Activated T-helper 1 cell treated with anti-CD3 and anti-CD28 coated beads, Interleukin-12 subunit alpha, Interleukin-12 subunit beta, Interleukin-2, Interleukin-4 antibody, amounts not matched to agents 30 ng/mL and 10 ng/mL and 1 ng/mL, durations not matched to agents 14 hours and 24 hours and 36 hours (primary cell): ENCODE measurements at places on chromosomes 16 and 17. TPM values are rescaled to one million over a fixed set of nuclear protein-coding genes. Genes with fewer than 3 reads are reported as not detected.

DNA sequence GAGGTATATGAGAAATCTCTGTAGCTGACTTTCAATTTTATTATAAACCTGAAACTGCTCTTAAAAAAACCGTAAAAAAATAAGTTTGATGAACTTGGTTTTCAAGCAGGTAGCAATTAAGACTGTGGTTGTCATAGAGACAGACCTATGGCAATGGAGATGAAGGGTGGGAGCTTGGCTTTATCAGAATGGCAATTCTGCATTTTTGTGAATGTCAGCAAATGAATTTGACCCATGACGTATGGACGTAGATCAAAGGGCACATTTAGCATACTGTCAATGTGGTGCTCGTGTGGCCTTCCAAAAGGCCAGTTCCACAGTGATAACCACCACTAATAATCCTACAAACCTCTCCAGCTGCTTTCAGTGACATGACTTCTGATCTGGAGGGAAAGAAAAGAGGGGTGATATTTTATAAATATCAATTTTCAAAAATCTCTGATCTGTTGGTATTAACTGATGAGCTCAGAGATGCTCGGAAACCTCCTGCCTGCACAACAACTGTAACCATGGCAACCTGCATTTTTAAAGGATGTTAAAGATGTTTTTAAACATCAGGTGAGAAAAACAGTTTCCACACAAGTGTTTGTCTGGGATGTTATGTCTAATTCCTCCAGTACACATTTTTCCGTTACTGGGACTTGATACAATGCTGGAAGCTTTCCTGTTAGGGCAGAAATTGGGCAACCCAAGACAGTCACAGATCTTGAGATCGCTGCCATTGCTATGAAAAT lies 533.7 kb downstream of the CDH13 start:
- DNase-seq: no peak

DNA sequence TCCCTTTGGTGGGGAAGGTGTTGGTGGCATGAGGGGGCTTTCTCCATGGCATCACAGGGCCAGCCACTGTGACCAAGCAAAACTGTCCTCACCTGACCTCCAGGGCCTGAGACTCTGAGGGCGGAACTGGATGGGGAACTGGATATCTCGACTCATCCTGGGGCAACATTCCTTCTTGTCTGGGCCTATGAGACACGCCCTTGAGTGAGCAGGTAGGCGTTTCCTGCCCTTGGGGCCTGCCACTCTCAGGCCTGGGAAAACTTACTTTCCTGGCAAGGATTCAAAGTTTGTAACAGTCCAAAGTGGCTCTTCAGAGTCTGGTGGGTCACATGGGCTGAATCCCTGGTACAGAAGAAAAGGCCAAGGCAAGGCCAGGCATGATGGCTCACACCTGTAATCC lies 9.6 kb downstream of the MT1X start:
- DNase-seq: no peak

- DNase-seq: no peak
Measured at GRCh38 chr17:261635-262034, 80.2 kb upstream of the DOC2B start.

DNA sequence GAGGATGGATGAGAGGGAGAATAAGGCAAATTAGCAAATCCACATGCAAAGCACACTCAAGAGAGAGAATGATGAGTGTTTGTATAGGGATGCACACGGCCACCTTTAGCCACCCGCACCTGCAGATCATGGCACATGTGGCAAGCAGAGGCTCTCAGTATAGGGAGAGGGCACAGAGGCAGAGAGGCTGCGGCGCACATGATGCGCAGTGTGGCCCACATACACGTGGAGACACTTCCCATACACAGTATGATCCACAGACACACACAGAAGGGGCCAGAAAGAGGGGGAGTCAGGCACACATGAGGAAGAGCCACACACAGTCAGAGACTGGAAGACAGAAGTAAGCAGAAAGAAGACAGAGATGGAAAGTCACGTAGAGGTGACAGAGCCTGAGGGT lies 6.5 kb upstream of the CHD3 start:
- DNase-seq: no peak

DNA sequence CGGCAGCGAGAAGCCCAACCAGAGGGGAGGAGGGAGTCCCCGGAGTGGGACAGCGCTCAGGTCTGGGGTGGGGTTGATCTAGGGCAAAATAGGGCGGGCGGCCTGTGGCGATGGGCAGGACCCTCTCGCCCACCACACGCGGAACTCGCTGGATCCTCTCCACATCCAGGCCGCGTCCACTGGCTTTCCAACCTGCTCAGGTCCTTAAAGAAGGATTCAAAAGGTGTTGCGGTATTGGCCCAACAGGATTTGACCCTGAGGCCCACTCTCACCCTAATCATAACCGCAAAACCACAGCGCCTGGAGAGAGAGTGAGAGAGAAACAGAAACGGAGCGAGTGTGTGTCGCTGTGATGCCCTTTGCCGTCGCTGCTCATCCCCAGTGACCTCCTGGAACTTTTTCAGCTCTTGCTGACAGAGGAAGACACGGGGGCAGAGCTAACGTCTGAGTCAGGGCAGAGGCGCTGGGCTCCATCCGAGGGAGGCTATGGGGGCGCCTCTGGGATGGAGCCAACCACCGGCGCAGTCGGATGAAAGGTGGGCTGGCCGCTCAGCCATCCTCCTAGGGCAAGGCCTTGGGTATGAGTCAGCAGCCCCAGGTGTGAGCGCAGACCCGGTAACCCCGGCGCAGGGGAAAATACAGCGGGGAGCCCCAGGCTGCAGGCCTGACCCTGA lies 16.7 kb upstream of the OR1F1 start:
- DNase-seq: no peak

DNA sequence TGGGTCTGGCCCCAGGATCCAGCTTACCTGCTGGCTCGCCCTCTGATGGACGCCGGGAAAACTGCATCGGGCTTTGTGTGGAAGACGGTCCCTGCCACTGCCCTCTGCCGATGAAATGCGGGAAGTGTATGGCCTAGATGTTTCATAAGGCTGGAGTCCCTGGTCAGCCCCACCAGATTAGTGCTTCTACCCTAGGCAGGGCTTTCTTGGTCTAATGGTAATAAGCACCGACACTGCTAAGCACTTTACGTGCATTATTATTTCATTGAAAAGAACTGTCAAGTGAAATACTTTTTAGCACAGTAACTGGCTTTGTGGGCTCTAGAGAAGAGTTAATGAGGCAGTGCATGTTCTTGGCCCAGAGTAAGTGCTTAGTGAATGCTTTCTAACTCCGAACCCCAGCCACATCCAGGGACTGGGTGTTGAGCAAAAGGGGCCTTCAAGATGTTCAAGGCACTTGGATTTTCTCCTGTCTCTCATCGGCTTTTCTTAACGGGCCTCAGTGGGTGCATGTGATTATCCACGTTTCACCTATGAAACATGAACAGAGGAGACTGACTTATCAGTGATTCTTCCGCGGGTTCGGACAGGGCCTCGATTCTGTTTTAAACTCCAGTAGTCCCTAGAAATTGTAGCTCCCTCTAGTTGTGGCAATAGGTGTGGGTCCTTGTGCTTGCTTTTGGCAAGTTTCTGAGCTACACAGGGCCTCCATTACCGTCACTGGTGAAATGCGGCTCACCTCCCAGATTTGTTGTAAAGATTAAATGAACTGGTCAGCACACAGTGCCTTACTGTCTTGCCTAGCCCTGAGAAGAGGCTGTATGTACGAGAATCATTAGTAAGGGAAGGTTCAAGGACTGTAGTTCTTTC lies 6.6 kb downstream of the TRAF4 start:
- DNase-seq: peak; percentile 82

DNA sequence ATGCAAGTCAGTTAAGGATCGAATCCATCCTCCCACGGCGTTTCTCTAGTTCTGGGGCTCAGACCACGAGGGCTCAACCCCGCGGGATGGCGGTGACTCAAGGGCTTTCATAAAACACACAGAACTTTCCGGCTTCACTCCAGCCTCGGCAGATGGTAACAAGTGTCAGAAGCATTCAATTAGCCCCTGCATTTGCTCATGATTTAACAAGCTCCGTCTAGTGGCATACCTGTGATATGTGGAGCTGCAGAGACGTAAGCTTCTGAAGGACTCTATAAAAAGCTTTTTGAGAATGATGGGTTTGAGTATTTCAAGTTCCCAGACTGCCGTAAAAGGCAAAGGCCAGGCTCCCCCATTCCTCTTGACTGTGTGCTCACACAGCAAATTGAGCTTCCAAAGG lies 91.3 kb upstream of the SEC14L1 start:
- DNase-seq: no peak

DNA sequence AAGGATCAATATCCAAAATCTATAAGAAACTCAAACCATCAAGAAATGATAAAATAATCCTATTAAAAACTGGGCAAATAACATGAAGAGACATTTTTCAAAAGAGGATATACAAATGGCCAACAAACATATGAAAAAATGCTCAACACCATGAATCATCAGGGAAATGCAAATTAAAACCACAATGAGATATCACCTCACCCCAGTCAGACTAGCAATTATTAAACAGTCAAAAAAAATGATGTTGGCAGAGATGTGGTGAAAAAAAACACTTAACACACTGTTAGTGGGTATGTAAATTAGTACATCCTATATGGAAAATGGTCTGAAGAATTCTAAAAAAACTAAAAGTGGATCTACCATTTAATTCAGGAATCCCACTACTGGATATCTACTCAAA lies 379.0 kb upstream of the SOX9 start:
- DNase-seq: no peak

GRCh38 chr16:66843191-66843590 lies 1.0 kb upstream of the CA7 start:
- DNase-seq: no peak

The HOXB6 gene
- 0.71 and 0.99 TPM in 2 replicates for total RNA-seq

DNA sequence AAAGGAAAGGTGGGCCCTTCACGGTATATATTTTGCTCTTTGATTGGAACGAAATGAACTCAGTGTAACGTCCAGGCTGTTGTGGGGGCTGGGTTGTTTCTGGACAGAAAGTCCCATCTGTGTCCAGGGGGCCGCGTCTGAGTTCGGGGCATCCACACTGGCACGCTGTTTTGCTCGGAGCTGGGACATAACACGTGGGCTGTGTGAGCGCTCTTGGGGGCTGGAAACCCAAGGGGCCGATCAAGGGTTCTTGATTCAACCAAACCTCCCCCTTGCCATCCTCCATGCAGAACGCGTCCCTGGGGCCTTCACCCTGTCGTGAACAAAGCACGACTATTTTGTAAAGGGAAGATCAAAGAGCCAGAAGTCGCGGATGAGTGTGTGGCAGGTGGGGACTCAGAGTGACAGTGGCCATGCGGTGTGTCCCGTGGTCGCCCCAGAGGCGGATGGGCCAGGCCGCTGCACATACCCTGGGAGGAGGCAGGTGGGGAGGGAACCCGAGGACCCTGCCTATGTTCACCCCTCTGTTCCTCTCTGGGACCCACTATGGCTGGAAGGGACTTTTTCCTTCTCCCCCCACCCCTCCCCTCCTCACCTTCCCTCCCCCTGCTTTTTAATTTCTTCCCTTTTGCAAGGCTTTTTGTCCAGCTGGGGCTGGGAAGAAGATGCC lies 387.2 kb downstream of the SEC14L1 start:
- no peak for DNase-seq

The CLEC16A gene
- 36.3 and 37.4 TPM in 2 replicates for total RNA-seq

- DNase-seq: no peak
Measured at GRCh38 chr16:11955713-11956123, 9.3 kb upstream of the TNFRSF17 start.

The DNAAF1 gene
- total RNA-seq: not detected in 2 replicates

DNA sequence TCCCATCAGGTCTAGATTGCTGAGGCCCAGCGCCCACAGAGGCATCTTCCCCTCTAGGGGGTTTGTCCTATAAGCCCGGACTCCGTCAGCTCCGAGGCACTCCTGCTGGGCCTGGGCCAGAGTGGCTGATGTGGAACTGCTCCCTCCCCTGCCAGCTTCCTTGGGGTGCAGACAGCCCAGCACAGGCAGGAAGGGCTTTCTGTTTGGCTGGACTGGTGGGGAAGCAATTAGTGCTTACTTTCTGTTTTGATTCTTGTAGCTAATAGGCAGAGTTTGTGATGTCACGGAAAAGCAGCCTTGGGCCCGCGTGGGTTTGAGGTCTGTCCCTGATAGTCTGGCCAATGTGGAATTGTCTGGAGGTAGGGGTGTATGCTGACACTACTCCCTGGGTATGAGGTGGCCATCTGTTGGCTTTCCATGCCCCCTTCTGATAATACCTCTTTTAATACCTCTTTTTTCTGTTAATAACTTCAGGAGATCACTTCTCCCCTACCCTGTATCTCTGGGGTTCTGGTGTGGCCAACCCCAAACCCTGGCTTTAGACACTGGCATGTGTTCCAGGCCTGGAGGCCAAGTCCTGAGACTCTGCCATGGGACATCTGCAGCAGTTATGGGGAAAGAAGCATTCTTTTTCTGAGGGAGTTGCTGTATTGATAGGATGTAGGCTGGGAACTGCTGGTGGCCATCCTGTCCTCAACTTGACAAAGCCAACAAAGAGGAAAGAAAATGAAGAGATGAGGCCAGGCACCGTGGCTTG lies 190.9 kb downstream of the RAB11FIP4 start:
- no peak for DNase-seq

DNA sequence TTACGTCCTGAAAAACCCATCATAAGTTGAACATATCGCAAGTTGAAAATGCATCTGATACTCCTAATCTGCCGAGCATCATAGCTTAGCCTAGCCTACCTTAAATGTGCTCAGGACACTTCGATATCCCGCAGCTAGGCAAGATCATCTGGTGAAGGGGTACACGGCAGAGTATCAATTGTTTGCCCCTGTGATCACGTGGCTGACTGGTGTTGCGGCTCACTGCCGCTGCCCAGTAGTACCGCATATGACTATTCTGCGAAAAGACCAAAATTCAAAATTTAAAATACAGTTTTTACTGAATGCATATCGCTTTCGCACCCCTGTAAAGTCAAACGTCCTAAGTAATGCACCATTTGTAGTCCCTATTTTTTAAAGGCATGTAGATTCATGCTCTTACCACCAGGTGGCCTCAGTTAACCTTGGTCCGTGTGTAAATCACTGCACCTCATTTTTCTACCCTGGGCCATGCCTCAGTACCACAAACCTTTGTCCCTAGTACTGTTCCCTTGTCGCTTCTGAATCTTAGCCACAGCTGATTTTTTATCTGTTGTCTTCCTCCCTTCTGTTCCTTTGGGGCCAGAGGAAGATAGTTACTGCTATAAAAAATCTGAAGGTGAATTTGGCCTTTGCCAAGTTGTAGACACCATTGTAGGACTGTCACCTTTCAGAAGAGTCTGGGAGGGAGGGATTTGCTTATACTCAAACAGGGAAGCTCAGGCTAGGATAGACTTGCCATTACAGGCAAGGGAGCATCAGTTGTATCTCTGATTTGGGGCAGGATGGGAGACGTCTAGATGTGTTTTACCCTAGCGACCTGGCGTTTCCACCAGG lies 34.4 kb downstream of the WWP2 start:
- peak; percentile 6 for DNase-seq

DNA sequence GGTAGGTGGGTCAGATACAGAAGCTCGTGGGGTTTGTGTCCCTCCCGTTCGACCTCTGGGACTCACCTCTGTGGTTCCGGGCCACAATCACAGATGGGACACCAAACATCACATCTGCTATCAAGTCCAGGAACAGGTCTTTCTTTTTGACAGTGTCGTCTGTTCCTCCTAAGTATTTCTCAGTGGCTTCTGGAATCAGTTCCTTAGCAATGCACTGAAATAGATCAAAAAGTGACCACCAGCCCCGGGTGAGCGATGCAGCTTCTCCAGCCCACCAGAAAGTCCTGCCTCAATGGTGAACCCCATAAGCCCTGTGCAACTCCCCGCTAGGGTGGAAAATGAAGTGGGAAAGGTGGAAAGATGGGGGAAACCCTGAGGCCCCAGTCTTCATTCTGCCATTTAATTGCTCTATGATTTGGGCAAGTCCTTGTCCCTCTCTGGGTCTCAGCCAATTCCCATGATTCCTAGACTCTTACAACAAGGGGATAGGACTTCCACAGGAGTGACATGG lies 22.4 kb downstream of the CES1 start:
- no peak for DNase-seq

The CA5A gene
- total RNA-seq: 0.13 TPM in 1 of 2 replicates, not detected in the other

The OR3A2 gene
- 0.24 and 0.47 TPM in 2 replicates for total RNA-seq

- DNase-seq: no peak
Measured at GRCh38 chr16:86509759-86510464, 415 bp upstream of the FOXF1 start.
